ENCODE measurements at places on chromosomes 12 and 14.

- DNase-seq = no peak
- H3K4me3 ChIP-seq = no peak overlapping the region
- no peaks in the 10 kb centered on the region for H3K27me3 ChIP-seq
- H3K4me1 ChIP-seq = peaks cover 28% of the 10 kb centered on the region
Observed at GRCh38 chr12:10715491-10715890, 7.6 kb downstream of the YBX3 start.

DNA sequence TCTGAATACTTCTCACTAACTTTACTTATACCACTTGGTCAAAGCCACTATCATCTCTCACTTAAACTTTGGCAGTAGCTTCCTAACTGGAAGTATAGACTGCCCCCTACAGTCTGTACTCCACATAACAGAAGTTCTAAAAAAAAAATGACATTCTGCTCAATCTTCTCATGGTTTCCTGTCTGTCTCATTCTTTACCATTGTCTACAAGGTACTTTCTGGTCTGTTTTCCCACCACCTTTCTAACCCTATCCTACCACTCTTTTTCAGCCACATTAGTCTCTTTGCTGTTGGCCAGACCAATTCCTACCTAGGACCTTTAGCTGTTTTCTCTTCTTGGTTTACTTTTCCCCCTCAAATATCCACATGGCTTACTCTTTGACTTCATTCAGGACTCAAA is 14.7 kb downstream of the CPSF6 start:
- DNase-seq = no peak
- peaks cover 3% of the 10 kb centered on the region for H3K4me1 ChIP-seq

GRCh38 chr12:94260717-94261116 is 112.3 kb downstream of the PLXNC1 start:
- H3K36me3 ChIP-seq = no peaks in the 10 kb centered on the region
- DNase-seq = no peak
- no peaks in the 10 kb centered on the region for H3K27me3 ChIP-seq
- H3K4me3 ChIP-seq = no peak overlapping the region
- H3K27ac ChIP-seq = no peak overlapping the region
- H3K4me1 ChIP-seq = peaks cover 6% of the 10 kb centered on the region

- H3K27ac ChIP-seq = no peak overlapping the region
- H3K36me3 ChIP-seq = no peaks in the 10 kb centered on the region
- no peak for DNase-seq
- H3K27me3 ChIP-seq = peaks cover 17% of the 10 kb centered on the region
Observed at GRCh38 chr14:33369972-33370371, 431.3 kb downstream of the NPAS3 start.

DNA sequence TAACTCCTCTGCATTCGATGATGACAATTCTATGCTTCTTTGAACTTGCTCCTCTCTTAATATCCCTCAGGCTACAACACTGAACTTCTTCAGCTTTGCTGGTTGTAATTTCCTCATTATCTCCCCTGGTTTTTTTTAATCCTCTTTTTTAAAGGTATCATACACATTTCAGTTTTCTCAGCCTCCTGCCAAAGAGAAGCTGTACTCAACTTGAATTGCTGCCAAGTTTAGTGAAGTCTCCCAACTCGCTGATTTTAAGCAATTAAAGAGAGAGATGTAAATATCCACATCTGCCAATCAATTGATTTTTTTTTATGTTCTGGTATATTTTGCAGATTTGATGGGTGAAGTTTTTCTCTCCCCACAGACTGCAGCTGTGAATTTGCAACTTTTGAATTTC is 817.8 kb downstream of the GALC start:
- H3K36me3 ChIP-seq = no peaks in the 10 kb centered on the region
- H3K4me1 ChIP-seq = no peaks in the 10 kb centered on the region
- DNase-seq = no peak
- H3K27me3 ChIP-seq = no peaks in the 10 kb centered on the region
- no peak overlapping the region for H3K27ac ChIP-seq

- DNase-seq = no peak
- peak overlapping the region; percentile 85 for H3K27ac ChIP-seq
- peaks cover 49% of the 10 kb centered on the region for H3K4me1 ChIP-seq
- peak overlapping the region; percentile 74 for H3K4me3 ChIP-seq
Observed at GRCh38 chr12:27333403-27334009, 870 bp downstream of the BMAL2 start.

- H3K27me3 ChIP-seq = no peaks in the 10 kb centered on the region
- no peak overlapping the region for H3K27ac ChIP-seq
- DNase-seq = no peak
- no peak overlapping the region for H3K4me3 ChIP-seq
- no peaks in the 10 kb centered on the region for H3K4me1 ChIP-seq
Observed at GRCh38 chr12:74906224-74906623, 303.4 kb downstream of the KCNC2 start.

GRCh38 chr14:75077794-75078193 is 8.4 kb downstream of the ZC2HC1C start:
- H3K27me3 ChIP-seq = no peaks in the 10 kb centered on the region

DNA sequence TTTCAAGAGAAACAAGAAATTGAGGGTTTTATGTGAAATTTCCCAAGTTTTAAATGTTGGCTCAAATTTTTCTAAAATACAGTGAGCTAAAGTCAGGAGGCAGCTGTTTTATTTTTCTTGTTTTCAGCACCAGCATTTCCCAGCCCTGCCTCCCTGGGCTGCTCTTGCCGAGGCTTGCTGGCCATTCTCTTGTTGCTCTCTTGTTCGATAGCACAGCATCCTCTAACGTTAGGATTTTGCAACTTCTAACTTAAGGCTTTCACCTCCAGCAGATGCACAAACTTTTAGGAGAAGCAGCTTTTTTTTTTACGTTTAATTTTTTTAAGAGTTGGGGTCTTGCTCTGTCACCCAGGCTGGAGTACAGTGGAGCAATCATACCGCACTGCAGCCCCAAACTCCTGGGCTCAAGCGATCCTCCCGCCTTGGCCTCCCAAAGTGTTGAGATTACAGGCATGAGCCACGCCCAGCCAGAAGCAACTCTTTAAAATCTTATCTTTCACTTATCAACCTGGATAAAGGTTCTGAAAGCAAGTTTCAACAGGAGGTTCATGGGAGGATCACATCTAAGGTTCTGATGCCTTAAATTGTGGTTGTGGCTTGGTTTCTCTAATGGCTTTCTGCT is 40.2 kb downstream of the B4GALNT3 start:
- H3K27ac ChIP-seq = no peak overlapping the region
- no peaks in the 10 kb centered on the region for H3K36me3 ChIP-seq
- H3K27me3 ChIP-seq = no peaks in the 10 kb centered on the region
- H3K4me3 ChIP-seq = no peak overlapping the region
- no peak for DNase-seq
- H3K4me1 ChIP-seq = peaks cover 15% of the 10 kb centered on the region

GRCh38 chr12:1044199-1044598 is 53.2 kb downstream of the ERC1 start:
- peaks cover 37% of the 10 kb centered on the region for H3K4me1 ChIP-seq
- H3K4me3 ChIP-seq = no peak overlapping the region
- H3K27me3 ChIP-seq = no peaks in the 10 kb centered on the region
- no peak for DNase-seq

- H3K27me3 ChIP-seq = no peaks in the 10 kb centered on the region
- H3K4me1 ChIP-seq = peaks cover 16% of the 10 kb centered on the region
- no peak for DNase-seq
- peak overlapping the region; percentile 71 for H3K4me3 ChIP-seq
- H3K27ac ChIP-seq = peak overlapping the region; percentile 81
Observed at GRCh38 chr14:73712540-73713180, 1.5 kb downstream of the PNMA1 start.

- peaks cover 22% of the 10 kb centered on the region for H3K36me3 ChIP-seq
- H3K27me3 ChIP-seq = no peaks in the 10 kb centered on the region
- no peaks in the 10 kb centered on the region for H3K4me1 ChIP-seq
- no peak for DNase-seq
Observed at GRCh38 chr14:23555533-23555881, 564 bp upstream of the THTPA start.

- H3K4me3 ChIP-seq = no peak overlapping the region
- H3K36me3 ChIP-seq = no peaks in the 10 kb centered on the region
- no peaks in the 10 kb centered on the region for H3K4me1 ChIP-seq
- no peaks in the 10 kb centered on the region for H3K27me3 ChIP-seq
- DNase-seq = no peak
- no peak overlapping the region for H3K27ac ChIP-seq
Observed at GRCh38 chr12:31599053-31599452, 8.1 kb upstream of the DENND5B start.

DNA sequence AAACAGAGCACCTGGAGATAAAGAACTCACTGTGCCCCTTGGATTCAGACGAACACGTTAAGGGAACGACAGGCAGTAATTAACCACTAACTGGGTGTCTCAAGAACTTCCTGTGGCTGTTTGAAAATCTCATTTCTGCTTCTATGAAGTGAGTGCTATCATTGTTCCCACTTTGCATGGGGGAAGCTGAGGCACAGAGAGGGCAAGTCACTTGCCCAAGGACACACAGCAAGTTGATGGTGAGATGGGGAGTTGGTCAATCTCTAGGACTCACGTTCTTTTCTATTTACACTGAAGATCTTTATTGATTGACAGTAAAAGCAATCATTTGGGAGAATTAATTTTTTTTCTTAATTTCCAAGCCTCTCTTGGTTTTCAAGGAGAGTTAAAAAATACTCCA is 26.8 kb upstream of the LHX5 start:
- H3K4me3 ChIP-seq = no peak overlapping the region
- no peak overlapping the region for H3K27ac ChIP-seq
- DNase-seq = no peak

- no peak for DNase-seq
- H3K27me3 ChIP-seq = no peaks in the 10 kb centered on the region
- H3K27ac ChIP-seq = no peak overlapping the region
- no peaks in the 10 kb centered on the region for H3K36me3 ChIP-seq
Observed at GRCh38 chr14:89721956-89722355, 232.6 kb downstream of the EFCAB11 start.

- no peak overlapping the region for H3K4me3 ChIP-seq
- H3K36me3 ChIP-seq = peaks cover 16% of the 10 kb centered on the region
- DNase-seq = no peak
Observed at GRCh38 chr14:59334253-59334652, 130.9 kb downstream of the GPR135 start.

- H3K27ac ChIP-seq = no peak overlapping the region
- DNase-seq = no peak
- H3K27me3 ChIP-seq = no peaks in the 10 kb centered on the region
- H3K4me3 ChIP-seq = no peak overlapping the region
- H3K36me3 ChIP-seq = peaks cover 65% of the 10 kb centered on the region
Observed at GRCh38 chr14:92959189-92959531, 36.2 kb downstream of the CHGA start.

GRCh38 chr12:6701078-6701768 is 608 bp upstream of the PIANP start:
- H3K36me3 ChIP-seq = no peaks in the 10 kb centered on the region
- DNase-seq = no peak
- peaks cover 9% of the 10 kb centered on the region for H3K27me3 ChIP-seq
- no peaks in the 10 kb centered on the region for H3K4me1 ChIP-seq

DNA sequence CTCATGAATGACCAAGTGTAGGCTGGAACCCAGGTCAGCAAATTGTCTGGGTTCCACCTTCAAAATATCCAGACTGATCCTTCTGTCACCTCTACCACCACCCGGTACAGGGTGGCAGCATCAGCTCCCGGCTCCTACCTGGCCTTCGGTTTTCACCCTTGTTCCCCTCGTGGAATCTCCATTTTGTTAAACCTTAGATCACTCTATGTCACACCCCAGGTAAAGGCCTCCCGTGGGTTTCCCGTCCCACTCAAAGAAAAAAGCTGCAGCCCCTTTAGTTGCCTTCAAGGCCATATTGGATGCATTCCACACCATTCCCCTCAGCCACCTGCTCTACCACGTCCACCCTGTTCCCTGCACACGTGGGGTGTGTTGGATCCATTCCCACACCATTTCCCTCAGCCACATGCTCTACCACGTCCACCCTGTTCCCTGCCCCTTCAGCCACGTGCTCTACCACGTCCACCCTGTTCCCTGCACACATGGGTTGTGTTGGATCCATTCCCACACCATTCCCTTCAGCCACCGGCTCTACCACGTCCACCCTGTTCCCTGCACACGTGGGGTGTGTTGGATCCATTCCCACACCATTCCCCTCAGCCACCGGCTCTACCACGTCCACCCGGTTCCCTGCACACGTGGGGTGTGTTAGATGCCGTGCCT is 23.8 kb downstream of the SLC6A13 start:
- no peaks in the 10 kb centered on the region for H3K4me1 ChIP-seq
- H3K27me3 ChIP-seq = no peaks in the 10 kb centered on the region
- no peak overlapping the region for H3K27ac ChIP-seq
- no peak overlapping the region for H3K4me3 ChIP-seq

GRCh38 chr12:65728848-65729793 is 95.2 kb upstream of the HMGA2 start:
- DNase-seq = peak; percentile 62
- peaks cover 29% of the 10 kb centered on the region for H3K4me1 ChIP-seq
- H3K4me3 ChIP-seq = peak overlapping the region; percentile 40
- H3K27ac ChIP-seq = peak overlapping the region; percentile 58

- H3K27ac ChIP-seq = no peak overlapping the region
- peaks cover 82% of the 10 kb centered on the region for H3K27me3 ChIP-seq
- no peak for DNase-seq
- no peaks in the 10 kb centered on the region for H3K36me3 ChIP-seq
- H3K4me3 ChIP-seq = no peak overlapping the region
Observed at GRCh38 chr14:104585966-104586697, 6.6 kb downstream of the C14orf180 start.

GRCh38 chr12:48045061-48045846 is 41.0 kb upstream of the COL2A1 start:
- no peak for DNase-seq
- no peaks in the 10 kb centered on the region for H3K27me3 ChIP-seq
- H3K36me3 ChIP-seq = peaks cover 60% of the 10 kb centered on the region
- no peak overlapping the region for H3K27ac ChIP-seq
- no peaks in the 10 kb centered on the region for H3K4me1 ChIP-seq
- H3K4me3 ChIP-seq = no peak overlapping the region

DNA sequence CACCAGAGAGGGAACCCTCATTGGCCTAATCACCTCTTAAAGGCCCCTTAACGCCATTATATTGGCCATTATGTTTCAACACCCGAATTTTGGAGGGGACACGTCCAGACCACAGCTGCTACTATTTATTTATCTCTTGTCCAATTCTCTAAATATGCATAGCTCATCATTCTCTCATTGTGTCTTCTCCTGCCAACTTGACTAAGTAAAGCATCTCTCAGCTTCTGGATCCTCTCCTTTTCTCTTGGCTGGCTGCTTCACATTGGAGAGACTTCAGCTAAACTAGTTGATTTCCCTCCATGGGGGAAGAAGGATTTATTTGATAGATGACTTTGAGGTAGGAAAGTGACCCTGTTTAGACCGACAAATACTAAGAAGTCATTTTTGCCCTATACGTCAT is 120.4 kb upstream of the KRR1 start:
- peaks cover 12% of the 10 kb centered on the region for H3K4me1 ChIP-seq
- no peaks in the 10 kb centered on the region for H3K27me3 ChIP-seq
- no peak for DNase-seq
- H3K4me3 ChIP-seq = no peak overlapping the region

DNA sequence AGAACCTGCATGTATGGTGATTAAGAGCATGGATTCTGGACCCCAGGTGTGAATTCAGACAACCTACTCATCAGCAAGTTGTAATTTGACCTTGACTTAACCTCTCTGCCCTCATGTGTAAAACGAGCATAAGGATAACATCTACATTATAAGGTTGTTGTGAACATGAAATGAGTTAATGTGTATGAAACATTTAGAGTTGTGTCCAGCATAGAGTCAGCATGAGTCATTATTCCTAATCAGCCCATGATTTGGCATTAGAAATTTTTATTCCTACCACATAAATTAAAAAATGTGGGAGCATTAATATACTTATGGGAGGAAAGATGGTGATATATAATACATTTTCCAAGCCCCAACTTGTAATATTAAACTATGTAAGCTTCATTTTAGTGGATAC is 95.9 kb upstream of the DDHD1 start:
- H3K4me3 ChIP-seq = no peak overlapping the region
- no peaks in the 10 kb centered on the region for H3K36me3 ChIP-seq

- no peak for DNase-seq
- no peaks in the 10 kb centered on the region for H3K36me3 ChIP-seq
- H3K27me3 ChIP-seq = no peaks in the 10 kb centered on the region
Observed at GRCh38 chr12:104544836-104545235, 88.1 kb downstream of the CHST11 start.

All from RWPE2 (cell line).